ENCODE measurements at places on chromosomes 2 and 18. TPM values are rescaled to one million over a fixed set of nuclear protein-coding genes. Genes with fewer than 3 reads are reported as not detected.

DNA sequence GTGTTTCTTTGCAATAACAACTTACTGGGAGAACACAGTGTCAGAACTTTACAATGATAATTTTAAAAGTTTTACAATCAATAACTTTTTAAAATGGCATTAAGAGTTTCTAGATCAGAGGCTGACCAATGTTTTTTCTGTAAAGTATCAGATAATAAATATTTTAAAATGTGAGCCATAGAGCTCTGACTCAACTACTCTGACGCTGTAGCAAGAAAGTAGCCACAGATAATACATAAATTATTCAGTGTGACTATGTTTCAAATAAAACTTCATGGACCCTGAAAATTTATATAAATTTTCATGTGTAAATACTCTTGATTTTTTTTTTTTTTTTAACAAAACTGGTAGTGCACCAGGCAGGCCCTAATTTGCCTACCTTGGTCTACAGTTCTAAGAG lies 77.4 kb downstream of the CUL3 start:
- no peak for DNase-seq

LAMA3 gene
- polyA plus RNA-seq, result 2.2 TPM

GRCh38 chr2:173191601-173192000 lies 116.0 kb downstream of the MAP3K20 start:
- no peak for DNase-seq

DNA sequence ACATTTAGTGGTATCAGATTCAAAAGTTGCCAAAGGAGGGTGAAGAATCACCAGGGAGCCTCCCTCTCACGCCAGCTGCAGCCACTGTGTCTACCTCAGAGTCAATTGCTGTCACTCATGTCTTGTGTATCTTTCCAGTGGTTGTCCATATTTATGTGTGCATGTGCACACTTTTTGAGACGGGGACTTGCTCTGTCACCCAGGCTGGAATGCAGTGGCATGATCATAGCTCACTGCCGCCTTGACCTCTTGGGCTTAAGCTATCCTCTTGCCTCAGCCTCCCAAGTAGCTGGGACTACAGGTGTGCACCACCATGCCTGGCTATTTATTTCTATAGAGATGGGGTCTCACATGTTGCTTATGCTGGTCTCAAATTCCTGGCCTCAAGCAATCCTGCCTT lies 4.0 kb downstream of the MOCOS start:
- no peak for DNase-seq

HRH4 gene
- polyA plus RNA-seq, result 0.12 TPM

ZNF407 gene
- polyA plus RNA-seq, result 10.1 TPM

TDRD15 gene
- polyA plus RNA-seq, result 0.01 TPM

GRCh38 chr2:195622966-195623365 lies 34.1 kb upstream of the SLC39A10 start:
- no peak for DNase-seq

DNA sequence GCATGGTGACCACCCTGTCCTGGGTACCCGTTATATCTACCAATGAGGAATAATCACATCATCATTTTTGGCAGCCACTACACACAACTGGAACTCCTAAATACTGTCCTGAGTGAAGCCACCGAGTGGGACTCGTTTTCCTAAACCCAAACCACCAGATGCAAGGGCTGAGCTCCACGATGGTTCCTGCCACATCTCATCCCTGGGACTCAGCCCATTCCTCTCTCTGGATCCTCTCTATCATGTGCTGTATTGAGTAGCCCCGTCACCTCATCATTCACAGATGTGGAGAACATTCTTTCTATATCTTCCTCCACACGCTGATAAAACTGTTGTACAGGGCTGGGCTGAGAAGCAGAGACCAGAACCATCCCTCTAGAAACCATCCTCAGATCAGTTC lies 79.4 kb upstream of the SMAD7 start:
- DNase-seq, result no peak

- DNase-seq, result no peak
Observed at GRCh38 chr2:151258121-151258520, 3.5 kb downstream of the RBM43 start.

- no peak for DNase-seq
Observed at GRCh38 chr18:42712065-42712464, 403.4 kb downstream of the RIT2 start.

DNA sequence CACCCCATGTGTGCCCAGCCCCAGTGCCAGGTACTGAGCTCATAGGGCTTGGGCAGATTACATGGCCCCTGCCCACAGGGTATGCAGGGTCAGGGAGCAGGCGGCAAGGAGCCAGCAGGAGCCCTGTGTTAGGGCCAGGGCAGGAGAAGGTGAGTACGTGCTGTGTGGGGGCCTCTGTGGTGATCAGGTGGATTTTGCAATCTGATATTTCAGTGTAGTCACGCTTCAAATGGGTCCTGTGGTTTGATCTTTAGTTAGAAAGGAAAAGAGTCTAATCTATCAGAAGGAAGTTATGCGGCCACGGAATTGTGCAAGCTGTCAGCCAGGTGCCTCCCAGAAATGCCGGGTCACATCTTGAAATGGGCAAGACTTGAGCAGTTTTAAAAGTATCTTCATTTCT lies 13.9 kb downstream of the UBE2F start:
- no peak for DNase-seq

AQP12A gene
- polyA plus RNA-seq, result 1.0 TPM
